ENCODE measurements at places on chromosomes 1 and 21. TPM values are rescaled to one million over a fixed set of nuclear protein-coding genes. Genes with fewer than 3 reads are reported as not detected.

GRCh38 chr1:50358962-50359361 is 64.3 kb downstream of the DMRTA2 start:
- DNase-seq = no peak

DNA sequence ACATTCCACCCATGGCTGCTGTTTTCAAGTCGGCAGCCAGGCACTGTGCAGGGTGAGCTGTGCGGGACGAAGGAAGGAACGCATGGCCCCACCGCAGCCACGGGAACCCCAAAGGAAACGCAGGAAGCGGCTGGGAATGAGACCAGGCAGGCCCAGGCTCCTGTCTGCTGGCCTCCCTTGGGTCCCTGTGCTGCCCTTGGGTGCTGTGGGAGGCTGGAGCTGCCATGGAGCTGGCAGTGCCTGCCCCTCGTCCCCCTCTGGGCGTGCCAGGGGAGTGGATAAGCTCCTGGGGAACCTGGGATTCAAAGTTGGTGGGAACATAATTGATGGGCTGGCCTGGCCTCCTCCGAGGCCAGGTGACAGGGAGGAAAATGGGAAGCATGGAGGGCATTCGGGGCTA is 5.3 kb upstream of the KRTAP10-4 start:
- DNase-seq = no peak

- DNase-seq = peak; percentile 47
Observed at GRCh38 chr1:174713796-174714195, 266.0 kb downstream of the GPR52 start.

- DNase-seq = no peak
Observed at GRCh38 chr21:46011267-46011967, 29.8 kb downstream of the COL6A1 start.

DNA sequence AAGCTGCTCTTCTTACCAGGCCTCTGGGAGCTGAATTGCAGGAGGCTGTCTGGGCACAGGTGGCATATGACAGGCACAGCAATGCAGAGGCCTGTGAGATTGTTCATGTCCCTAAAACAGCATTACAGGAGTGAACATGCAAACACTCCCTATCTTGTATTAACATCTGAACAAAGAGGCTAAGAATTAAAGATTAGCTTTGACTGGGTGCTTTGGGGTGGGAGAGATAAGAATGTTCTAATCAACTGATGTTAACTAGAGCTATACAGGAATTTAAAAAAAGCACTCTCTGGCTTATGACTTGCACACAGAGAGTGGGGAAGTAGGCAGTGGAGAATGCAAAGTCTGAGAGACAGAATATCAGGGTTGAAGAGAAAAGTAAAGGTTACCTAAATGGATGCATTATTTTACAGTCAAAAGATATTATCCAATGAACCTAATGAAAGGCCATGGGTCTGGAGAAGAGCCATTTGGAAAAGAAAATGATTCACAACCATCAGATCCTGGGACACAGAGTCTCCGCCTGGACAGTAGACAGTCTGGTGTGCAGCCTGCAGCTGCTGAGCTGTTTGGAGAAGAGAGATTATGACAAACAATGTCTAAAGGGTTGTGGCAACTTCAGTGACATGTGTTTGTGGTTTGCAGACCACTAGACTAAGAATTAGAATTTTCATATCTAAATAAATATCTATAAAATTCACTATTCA is 20.2 kb downstream of the DPT start:
- DNase-seq = no peak

ESRRG gene
- polyA plus RNA-seq = 23.6 TPM

RAB42 gene
- polyA plus RNA-seq = 7.4 TPM

CPT2 gene
- polyA plus RNA-seq = 11.2 TPM

FHAD1 gene
- polyA plus RNA-seq = 2.5 TPM

Measured in muscle of back (tissue), 13 donors.